ENCODE measurements at places on chromosomes 4 and X.

- no peak for DNase-seq
Observed at GRCh38 chrX:154738011-154738738, 12.7 kb downstream of the GAB3 start.

GRCh38 chr4:39367166-39367565 is 1.0 kb upstream of the RFC1 start:
- DNase-seq: no peak

GRCh38 chr4:13903061-13903460 is 275.5 kb upstream of the BOD1L1 start:
- DNase-seq: no peak

DNA sequence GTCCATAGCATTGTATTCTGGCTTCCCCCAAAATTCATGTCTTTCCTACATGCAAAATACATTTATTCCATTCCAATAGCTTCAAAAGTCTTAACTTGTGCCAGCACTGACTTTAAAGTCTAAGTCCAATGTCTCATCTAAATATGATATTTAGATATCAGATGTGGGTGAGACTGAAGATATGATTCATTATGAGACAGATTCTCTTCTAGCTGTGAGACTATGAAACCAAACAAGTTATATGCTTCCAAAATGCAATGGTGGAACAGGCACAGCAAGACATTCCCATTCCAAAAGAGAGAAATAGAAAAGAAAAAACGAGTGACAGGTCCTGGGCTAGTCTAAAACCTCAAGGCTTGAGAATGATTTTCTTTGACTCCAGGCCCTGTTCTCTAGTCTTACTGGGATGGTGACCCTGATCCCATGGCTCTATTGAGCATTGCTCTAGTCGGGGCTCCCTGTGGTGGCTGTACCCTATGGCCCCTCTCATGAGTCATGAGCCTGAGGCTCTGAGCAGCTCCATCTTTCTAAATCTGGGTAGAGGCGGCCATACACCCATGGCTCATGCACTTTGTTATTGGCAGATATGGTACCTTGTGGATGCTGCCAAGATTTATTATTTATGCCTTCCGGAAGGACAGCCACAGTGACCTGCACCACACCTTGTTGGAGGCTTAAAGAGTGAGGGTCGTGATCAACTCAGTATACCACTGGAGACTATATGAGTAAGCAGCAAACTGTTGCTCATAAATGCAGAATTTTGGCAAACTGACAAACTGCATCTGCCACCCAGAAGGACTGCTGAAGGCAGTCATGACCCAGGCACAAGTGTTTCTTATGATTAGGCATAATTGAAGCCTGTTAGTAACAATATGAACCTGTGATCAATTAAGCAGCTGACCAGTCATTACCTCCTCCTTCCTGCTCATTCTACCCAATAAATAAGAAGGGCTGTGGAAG is 38.5 kb upstream of the BOD1L1 start:
- no peak for DNase-seq

DNA sequence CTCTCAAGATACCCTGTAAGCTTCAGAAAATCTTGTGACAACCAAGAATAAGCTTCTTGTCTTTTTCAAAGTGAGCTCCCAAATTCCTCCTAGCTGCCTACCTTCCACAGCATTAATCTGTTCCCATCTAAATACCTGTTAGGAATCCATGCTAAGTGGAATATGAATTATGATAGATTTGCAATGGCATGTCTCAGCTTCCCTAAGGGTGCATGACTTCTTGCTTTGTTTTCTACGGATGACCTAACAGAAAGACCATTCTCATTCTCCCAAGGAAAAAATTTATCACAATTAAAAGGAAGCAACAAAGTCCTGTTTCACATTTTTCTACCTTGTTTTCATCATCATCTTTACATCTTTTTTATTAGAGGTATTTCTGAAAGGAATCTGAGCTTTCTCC is 532.7 kb downstream of the GRXCR1 start:
- DNase-seq: no peak

GRCh38 chr4:52954560-52955170 is 92.5 kb downstream of the RASL11B start:
- no peak for DNase-seq

DNA sequence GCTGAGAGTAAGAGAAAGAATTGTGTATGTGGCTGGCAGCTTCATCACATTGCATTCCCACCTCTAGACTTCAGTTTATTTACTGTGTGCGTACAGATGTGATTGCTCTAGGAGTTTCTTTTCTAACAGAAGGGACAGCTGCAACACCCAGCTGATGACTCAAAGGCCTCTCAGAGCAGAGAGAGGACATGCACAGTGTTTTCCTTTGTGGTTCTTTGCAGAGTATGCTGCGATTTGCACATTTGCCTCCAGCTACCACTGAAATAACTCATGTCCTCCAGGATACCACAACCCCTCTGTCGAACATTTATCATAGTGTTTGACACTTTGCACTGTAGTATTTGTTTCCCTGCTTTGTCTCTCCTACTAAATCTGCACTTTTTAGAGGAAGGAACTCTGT is 294.1 kb downstream of the STIM2 start:
- no peak for DNase-seq

DNA sequence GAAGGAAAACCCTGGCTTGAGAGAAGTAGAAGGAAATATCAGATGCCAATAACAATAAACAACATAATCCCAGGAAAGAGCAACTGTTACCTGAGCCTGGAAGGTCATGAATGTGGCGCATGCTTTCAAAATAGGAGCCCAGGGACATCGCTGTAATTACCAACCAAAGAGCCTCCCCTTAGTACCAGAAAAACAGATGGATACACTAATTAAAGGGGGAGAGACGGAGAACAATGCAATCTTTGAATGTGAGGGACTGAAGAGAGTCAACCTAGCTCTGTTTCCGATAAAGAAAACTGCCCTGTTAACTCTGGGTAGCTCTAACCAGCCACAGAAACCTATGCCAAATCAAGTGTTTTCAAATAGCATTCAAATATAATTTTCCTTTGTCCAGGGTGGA is 161.4 kb downstream of the ENOX2 start:
- no peak for DNase-seq

- no peak for DNase-seq
Observed at GRCh38 chr4:113759696-113760093, 1.8 kb downstream of the CAMK2D start.

DNA sequence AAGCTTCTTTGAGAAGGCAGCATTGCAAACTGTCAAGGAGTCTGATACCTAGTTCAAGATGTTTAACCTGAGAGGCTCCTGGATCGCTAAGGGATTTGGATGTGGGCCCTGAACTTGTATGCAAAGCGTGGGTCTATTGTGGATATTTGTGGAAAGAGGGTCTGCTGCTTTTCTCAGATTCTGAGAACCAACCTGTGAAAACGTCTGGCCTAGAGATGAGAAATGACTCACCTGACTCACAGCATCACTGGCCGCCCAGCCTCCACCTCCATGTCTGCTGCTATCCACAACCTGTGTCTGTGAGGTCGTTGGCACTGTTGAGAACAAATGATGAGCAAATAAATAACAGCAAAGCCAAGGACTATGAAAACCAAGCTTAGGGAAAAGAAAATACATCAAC is 33.3 kb upstream of the PROM1 start:
- no peak for DNase-seq

DNA sequence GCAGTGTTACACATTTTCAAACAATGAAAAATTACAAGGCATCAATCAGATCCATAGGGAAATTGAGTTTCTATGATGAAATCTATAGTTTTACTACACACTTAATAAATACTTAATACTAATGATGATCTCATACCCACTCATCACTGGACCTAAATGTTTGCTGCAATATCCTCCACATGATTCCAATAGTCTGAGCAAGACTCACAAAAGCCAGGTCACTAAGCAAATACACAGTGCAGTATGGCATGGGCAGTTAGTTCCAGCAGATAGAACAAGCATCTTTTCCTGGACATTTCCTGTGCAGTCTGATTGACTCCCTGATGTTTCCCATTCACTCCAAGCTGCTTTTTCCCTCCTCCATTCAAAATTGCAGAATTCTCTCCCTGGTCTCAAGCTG is 109.0 kb upstream of the ATOH1 start:
- DNase-seq: no peak

GRCh38 chr4:87306056-87306455 is 16.6 kb downstream of the HSD17B13 start:
- DNase-seq: no peak

DNA sequence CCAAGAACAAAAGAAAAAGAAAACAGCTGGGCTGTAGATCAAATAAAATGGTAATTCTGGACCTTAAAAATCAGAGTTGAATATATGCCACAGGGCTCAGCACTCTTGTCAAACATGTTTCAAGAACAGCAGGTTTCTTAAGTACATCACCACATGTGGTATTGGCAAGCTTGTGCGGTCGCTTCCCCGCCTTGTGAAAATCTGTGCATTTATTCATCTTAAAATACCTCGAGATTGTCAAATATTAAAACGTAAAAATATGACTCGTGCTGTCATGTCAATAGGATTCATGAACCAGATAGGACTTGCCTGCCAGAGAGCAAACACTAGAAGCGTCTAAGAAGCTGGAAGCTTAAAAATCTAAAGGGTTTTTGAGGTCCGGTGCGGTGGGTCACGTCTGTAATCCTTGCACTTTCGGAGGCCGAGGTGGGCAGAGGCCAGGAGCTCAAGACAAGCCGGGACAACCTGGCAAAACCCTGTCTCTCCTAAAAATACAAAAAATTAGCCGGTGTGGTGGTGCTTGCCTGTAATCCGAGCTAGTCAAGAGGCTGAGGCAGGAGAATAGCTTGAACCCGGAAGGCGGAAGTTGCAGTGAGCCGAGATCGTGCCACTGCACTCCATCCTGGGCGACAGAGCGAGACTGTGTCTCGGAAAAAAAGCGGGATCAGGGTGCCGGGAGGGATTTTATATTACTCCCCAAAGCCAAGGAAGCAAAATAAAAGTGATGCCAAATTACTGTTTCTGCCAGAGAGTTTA is 40.2 kb upstream of the TMEM154 start:
- no peak for DNase-seq

DNA sequence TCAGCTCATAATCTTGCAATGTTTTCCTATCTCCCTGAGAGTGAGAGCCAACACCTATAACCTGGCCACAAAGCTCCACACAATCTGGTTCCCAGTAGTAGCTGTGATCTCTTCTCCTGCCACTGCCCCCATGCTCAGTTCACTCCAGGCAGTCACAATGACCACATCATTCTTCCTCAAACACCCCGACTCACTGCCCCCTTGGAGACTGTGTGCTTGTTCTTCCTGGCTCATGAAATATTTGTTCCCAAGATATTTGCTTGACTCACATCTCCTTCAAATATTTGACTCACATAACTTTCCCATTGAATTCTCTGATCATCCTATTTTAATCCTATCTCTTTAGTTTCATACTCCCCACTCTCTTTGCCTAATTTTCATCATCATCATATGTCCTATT is 173.7 kb downstream of the AREG start:
- DNase-seq: no peak

- DNase-seq: no peak
Observed at GRCh38 chr4:181418496-181418895, 824.7 kb upstream of the TENM3 start.

GRCh38 chrX:108221301-108221864 is 129.8 kb downstream of the ATG4A start:
- DNase-seq: no peak

DNA sequence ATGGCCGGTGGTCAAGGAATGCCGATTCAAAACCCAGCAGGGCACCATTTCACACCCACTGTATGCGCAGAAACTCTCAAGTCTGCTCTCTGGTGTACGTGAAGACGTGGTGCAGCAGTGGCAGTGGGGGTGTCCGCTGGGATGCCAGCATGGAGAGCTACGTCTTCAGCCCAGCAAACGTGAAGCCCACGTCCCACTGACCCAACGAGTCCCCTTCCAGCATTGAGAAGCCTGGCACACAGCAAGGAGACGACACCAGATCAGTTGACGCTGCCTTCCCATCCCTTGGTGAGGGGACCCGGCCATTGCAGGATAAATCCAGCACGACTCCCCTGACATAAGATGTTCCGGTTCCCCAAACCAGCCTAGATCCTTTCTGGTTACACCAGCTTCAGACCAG is 2.2 kb upstream of the PLXNB3 start:
- DNase-seq: no peak

DNA sequence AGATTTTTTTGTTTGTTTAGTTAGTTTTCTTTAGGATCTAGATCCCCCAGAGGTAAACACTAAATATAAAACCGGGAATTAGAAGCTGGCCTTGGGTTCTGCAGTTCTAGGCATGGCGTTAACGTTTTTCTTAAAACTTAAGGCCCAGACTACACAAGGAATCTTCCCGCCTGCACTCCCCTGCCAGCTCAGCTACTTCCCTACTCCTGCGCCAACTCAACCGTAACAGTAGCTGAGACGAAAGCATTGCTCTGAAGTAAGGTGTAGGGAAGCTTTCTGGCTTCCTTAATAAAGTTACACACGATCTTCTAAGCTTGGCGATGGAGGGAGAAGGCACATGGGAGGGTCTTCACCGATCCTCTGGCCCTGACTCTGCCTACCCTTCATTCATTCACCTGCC is 37.1 kb downstream of the CPE start:
- no peak for DNase-seq

- no peak for DNase-seq
Observed at GRCh38 chrX:23610495-23610894, 56.8 kb upstream of the PRDX4 start.

- DNase-seq: no peak
Observed at GRCh38 chrX:140672840-140673731, 36.5 kb upstream of the LINC00632 start.

GRCh38 chrX:9775930-9776329 is 10.3 kb upstream of the GPR143 start:
- DNase-seq: no peak

DNA sequence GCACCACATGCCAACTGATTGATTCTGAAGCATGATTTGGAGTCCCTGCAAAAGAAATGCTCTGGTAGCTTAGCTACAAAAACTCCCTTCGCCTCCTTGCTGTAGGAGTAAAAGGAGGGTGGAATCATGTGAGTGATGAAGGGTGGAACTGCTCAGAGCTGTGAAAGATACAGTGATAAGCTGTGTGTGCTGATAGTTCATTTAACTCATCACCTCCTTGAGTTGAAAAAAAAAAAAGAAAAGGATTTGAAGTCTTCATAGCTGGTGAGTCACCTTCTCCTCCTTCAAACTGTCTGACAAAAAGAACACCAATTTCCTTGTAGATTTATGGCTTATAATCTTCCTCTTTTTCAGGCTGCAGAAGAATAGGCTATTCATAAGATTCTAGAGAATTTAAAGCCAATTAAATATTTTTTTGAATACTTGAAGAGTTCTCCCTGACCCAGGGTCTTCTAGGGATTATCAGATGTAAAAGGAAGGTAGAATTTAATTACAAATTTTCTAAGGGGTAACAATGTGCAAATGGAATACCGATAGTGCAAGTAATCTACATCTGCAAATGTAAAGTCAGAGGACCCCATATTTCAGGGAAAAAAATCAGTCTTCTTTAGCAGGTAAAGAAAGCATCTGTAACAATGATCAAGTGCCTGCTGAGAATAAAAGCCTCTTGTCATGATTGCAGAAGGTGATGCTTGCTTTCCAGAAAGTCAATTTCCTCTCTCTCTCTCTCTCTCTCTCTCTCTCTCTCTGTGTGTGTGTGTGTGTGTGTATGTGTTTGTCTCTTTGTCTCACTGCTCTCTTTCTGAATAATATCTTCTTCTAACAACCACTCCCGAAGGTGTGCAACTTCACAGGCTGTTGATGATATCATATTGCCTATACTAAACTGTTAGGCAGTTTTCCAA is 208.8 kb upstream of the VEGFC start:
- DNase-seq: no peak

Measured in right renal cortex interstitium (tissue), 3 donors.